ENCODE measurements at places on chromosomes 1 and 21.

GRCh38 chr1:224067621-224068457 is 46.1 kb upstream of the FBXO28 start:
- DNase-seq = no peak

GRCh38 chr1:112504001-112504660 is 4.6 kb upstream of the WNT2B start:
- peak; percentile 48 for DNase-seq

GRCh38 chr1:28526886-28527285 is 21.0 kb downstream of the RCC1 start:
- DNase-seq = no peak

GRCh38 chr1:232805269-232806185 is at the start of gene MAP10:
MAP10 (plus strand) TSS chr1:232805416; CDS start chr1:232805450, 34 bp downstream.
- peak; percentile 88 for DNase-seq

DNA sequence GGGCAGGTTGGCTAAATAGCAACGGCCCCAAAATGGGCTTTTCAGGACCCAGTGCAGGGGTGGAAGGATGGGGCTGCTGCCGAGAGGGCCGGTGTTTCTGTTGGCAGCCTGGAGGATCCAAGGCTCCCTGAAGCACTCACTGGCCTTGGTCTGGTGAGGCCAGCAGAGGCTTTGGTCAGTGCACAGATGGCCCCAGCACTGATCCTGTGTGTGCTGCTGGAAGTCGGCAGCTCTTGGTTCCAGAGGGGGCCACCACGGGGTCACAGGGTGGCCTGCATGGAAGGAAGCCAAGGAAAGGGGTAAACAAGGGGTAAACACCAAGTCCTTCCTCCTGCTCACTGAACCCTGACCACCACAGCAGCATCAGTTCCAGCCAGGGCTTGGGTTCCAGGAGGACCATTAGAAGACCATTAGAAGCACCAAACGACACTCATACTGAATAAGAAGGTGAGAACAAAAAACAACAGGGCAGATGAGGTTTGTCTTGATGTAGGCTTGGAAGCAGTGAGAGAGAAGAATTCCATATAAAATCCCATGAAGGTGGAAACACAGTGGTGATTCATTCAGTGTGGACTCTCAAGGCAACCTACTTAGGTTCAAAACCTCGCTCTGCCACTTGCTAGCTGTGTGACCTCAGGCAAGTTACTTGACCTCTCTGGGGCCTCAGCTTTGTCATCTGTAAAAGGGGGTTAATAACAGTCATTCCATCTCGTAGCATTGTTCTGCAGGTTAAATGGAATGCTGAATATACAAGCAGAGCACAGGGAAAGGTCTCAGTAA is 184.5 kb downstream of the RUNX1 start:
- DNase-seq = no peak
